ENCODE measurements at places on chromosomes 2 and 18.

GRCh38 chr2:197057959-197058358 lies 131.5 kb upstream of the PGAP1 start:
- no peak for DNase-seq

DNA sequence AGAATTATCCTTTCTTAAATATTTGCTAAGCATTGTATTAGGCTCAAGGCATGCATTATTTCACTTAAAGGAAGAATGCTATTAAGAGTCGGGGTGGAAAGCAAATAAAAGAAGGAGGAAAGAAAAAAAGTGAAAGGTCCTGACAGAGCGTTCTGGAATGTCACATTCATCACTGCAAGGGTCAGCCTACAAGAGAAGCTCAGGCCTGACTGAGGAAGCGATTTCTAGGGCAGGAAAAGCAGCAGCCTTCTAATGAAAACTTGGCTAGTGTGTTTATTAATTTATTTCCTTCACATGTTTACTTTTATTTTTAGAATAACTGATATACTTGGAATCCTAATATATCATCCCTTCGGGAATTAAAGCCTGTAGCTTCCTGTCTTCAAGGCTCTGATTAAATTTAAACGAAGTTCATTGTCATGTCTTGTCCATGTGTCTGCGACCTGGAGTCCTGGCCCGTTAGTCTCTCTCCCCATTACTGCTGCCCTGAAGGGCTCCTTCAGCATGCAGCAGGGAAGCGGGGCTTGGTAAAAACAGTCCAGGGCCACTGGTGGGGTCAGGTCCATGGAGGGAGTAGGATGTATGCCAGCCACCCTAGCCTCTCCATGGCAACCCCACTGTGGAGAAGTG lies 119.2 kb upstream of the CCDC68 start:
- DNase-seq: no peak

DNA sequence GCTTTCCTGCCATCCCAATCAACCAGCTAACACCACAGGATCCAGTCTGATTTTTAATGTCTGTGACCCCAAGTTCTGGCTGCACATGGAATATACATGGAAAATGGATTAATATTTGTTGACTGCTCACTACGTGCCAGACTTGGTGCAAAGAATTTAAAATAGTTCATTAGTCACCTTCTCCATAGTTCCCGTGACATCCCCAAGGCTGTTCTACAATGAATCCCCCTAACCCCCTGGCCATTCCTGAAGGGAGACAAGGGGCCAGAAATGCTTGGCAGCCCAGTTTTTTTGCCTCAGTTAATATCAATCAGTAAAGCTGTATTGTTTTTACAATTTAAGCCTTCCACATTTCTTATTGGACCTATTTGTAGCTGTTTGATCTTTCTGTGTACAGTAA lies 71.0 kb upstream of the ST3GAL5 start:
- DNase-seq: no peak

- DNase-seq: no peak
Observed at GRCh38 chr18:62018034-62018758, 125.4 kb upstream of the RNF152 start.

DNA sequence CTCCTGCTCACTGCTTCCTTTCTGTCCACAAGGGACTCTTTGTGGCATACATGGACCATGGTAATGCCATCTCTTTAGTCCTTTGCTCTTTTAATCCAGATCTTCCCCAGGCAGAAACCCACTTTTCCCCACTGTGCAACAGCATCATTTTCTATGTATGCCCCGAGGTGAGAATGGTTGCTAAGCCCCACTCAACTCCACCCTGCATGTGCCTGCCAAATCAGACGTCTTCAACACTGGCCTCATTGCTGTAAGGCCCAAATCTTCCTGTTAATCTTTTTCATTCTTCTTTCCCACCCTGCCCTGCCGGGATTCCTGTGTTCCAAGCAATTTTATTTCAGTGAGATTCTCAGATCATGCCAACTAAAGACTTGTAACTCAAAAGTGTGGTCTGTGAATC lies 328.4 kb downstream of the PAX3 start:
- no peak for DNase-seq

GRCh38 chr18:61677435-61677970 lies 215.3 kb downstream of the RNF152 start:
- DNase-seq: no peak

GRCh38 chr2:39099310-39099869 lies 21.5 kb downstream of the SOS1 start:
- DNase-seq: no peak

GRCh38 chr18:26556573-26556972 lies 8.2 kb upstream of the KCTD1 start:
- DNase-seq: no peak

- no peak for DNase-seq
Observed at GRCh38 chr2:222945887-222946286, 85.1 kb downstream of the ACSL3 start.

- no peak for DNase-seq
Observed at GRCh38 chr18:59414111-59414653, 55.1 kb upstream of the LMAN1 start.

DNA sequence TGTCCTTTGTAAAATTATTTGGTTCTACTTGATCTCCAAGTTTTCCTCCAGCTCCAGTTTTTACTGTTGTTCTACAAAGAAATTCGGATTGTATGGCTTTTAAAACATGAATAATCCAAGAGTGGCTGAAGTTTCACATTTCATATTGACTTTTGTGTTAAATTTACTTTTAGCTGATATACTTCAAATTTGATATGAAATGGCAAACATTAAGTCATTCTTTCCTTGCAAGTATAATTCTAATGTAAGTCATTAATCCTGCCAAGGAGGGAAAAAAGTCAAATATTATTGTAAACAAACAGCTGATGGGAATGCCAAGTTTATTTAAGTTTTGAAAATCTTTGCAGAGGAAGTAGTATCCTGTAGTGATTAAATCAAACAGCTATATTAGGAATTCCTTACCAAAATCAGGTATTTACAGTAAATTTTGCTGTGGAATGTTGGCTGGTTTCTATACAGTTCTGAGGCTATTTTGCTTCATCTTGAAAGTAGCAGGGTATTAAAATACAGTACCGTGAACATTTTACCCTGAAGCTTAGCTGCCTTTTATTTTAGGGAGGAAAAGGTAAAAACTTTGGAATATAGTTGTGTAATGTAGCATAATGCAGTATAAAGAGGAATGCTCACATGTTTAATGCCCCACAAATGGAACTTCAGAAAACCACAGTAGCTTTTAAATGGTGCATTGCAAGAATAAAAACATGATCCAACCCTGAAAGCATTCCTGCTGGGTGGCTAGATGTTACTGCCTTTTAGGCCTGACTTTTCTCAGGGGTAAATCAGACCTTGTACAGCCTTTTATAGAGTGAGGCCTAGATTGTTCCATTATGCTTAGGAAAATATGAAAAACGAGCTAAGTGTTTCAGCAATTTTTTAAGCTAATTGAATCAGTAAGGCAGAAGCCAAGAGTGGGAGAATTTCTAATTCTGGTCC lies 62.7 kb upstream of the NT5C1B start:
- no peak for DNase-seq

- no peak for DNase-seq
Observed at GRCh38 chr2:41836948-41837347, 210.9 kb upstream of the PKDCC start.

- no peak for DNase-seq
Observed at GRCh38 chr2:29033172-29033571, 41.2 kb downstream of the PCARE start.
